ENCODE measurements at places on chromosomes 5 and 9.
A peak's percentile ranks its signal among the peaks of the same experiment; 100 is the strongest.

DNA sequence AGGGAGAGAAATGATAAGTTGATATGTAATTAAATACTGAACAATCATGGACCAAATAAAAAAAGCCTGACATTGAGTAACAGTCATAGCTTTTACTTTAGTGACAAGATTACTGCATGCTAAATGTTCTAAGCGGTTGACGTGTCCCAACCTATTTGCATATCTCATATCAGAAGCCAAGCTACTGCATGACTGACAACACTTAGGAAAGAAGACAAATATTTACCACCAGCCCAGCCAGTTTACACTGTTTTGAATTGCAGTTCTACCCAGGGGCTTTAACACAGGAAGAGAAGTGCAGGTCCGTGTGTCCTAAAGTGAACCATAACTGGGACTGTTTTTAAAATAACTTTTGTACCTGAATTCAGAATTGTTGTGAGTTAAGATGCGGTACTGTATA lies 219.9 kb downstream of the PRDM9 start:
- DNase-seq: no peak

DNA sequence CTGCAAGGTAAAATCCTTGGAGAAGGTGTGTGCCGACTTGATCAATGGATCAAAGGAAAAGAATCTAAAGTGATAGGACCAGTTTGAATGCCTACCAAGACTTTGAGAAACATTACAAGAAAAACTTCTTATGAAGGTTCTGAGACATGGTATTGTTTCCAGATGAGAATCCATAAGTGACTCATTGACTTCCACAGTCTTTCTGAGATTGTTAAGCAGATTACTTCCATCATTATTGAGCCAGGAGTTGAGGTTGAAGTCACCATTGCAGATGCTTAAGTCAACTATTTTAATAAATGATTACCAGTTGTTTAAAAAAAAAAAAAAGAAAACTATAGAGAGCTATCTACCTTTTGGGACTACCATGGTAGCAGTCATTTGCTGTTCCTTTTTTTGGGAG lies 7.0 kb downstream of the LNPEP start:
- no peak for DNase-seq

DNA sequence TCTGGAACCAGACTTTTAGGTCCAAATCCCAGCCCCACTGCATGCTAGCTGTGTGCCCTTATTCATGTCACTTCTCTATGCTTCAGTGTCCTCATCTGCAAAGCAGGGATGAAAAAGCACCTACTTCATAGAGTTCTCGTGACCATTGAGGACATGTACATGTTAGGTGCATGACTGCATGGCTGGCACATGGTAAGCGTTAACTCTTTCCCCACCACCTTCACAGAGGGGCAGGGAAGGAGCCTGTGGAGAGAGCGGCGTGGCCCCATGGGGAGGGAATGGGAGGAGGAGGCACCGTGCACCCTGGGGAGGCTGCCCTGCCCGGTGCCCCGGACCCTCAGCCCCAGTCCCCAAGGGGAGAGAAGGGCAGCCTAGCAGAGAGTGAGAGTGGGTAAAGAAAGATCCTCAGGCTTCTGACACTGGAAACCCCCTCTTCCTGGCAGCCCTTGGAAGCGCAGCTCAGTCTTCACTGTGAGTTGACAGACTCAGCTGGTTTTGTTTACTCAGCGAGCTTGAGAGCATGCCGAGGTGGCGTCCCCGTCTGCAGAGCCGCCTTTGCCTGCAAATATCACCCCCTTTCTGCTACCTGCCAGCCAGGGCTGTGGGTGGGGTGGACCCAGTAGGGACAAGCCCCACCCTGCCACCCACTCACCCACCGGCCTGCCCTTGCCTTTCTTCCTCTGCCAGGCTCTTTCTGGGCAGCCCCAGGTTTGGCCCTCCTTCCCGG lies 10.6 kb upstream of the ANGPTL2 start:
- DNase-seq: no peak

GRCh38 chr9:110742741-110743371 lies 74.3 kb downstream of the MUSK start:
- DNase-seq: no peak

DNA sequence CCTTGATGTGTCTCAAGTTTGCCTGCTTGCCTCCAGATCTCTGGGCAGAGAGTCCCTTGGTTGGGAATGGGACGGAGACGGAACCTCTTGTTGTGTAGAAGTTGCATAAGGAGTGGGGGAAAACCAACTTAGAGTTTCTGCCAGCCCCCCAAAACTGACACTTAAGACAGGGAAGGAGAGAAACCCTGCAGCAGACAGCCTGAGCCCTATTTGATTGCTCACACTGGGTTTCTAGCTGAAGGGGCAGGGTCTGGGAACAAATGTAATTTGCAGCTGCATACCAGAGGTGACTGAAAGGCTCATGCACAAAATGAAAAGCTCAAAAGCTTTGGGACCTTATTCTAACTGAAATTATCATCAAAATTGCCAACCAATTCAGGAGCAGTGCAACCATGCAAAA lies 254.5 kb downstream of the RASEF start:
- DNase-seq: no peak

- DNase-seq: no peak
Measured at GRCh38 chr5:125043781-125044391, 297.4 kb upstream of the ZNF608 start.

DNA sequence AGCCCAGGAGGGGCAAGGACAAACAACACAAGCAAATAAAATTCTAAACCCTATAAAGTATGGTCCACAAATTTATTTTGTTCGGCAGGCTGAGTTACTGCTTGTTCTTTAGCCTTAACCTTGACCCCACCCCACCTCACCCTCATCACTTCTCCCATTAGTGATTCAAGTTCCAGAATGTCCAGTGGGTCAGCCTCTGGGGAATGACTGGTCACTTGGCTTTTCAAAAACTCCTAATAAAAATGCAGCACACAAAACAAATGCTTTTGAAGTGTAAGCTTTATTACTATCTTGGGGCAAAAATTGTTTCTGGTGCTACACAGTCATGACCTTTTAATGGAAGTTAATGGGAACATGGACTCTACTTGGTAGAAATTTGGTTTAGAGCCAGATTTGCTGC lies 142.1 kb downstream of the MPDZ start:
- DNase-seq: no peak

DNA sequence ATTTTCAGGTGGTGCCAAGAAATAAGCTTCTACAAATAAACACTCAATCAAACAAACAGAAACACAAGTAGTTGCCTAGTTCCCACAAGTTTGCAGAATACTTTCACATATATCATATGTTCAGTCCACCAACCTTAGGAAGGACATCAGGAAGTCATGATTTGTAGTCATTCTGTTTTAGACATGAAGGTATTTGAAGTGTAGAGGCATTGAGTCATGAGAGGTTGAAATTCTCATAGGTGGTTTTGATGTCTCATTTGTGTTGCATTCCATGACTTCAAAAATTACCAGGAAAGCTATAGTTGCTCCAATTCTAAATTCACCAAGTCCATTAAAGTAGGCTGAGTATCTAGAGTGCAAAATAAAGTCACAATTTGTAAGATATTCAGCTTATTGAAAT lies 159.0 kb downstream of the KCTD16 start:
- DNase-seq: no peak

- no peak for DNase-seq
Measured at GRCh38 chr9:125966959-125967711, 220.0 kb downstream of the PBX3 start.

DNA sequence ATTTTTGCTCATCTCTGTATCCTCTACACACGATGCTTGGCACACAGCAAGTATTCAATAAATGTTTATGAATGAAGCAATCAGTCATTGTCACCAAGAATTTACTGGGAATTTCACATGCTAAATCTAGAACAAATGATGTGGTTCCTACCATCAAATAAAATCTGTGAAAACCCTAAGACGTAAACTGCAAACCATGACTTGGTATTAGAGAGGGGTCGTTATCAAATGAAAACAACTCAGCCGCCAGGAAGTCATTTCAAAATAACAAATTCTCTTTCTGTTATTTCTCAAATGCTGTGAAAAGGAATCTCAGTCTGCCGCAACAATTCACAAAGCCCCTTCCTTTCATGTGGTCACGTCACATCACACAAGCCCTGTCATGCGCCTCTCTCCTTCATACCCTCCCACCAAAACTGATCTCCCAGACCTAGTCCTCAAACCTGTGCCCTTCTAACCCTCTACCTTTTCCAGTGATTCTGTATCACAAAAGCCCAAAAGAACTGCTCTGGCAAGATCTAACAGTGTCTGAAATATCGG lies 173.6 kb downstream of the DEPDC1B start:
- DNase-seq: no peak

DNA sequence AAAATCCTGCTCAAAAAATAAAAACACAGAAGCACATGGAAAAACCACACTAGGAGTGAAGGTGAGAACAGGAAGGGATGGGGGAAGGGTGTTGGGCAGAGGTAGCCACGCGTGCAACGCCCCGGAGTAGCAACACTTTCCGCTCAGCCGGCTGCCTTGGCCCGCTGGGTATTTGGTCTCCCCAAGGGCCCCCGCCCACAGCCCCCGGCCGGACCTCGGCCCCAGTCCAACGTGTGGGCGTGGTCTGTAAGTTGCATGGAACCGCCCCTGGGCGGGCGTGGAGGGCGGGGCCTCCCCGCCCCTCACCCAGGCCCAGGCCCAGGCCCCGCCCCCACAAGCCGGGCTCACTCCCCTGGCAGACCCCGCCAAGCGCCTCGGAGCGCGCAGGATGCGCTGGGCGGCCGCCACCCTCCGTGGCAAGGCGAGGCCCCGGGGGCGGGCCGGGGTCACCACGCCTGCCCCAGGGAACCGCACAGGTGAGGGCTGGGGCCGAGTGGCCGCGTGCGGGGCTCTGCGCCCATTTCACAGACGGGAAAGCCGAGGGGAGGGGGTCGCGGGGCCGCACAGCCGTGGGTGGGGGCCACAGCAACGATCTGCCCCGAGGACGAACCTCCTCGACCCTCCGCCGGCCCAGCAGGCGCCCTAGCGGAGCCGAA lies at the start of gene SUSD3:
Gene SUSD3, plus strand, starts transcription at position 347 of the 656 bp plus-strand sequence. Its CDS starts 42 bp downstream, at position 389.
- DNase-seq: peak; percentile 76

DNA sequence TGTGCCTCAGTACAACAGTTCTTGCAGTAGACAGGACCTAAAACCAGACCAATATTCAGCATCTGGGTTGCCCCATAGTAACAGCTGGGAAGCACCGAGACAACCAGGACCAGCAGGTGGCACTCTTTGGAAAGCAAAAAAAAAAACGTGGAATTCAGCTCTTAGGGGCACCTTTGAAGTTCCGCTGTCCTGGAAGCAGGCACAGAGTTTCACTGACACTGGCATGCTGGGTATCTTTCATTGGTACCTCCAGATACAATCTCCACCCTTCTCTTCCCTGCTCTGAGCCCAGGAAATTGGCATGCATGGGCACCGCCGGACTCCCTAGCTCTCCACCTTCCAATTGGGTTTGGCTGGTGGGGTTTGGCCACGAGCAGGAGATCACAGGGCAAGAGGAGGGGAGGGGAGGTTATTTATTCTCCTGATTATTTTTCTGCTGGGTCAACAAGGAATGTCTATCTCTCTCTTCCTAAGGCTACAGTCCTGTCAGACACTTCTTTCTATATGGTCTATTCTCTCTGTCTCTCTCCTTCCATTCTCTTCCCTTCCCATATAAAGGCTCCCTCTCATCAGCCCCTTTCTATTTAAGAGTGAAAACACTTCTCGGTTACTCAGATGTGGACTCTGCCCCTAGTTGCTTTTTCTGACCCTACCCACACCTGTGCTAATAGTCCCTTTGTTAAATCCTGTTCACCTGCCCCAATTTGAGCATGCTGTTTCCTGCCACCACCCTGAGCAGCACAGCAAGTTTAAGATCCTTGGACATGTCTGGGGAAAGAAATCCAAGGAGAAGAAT lies 1.9 kb upstream of the IDNK start:
- peak; percentile 52 for DNase-seq

DNA sequence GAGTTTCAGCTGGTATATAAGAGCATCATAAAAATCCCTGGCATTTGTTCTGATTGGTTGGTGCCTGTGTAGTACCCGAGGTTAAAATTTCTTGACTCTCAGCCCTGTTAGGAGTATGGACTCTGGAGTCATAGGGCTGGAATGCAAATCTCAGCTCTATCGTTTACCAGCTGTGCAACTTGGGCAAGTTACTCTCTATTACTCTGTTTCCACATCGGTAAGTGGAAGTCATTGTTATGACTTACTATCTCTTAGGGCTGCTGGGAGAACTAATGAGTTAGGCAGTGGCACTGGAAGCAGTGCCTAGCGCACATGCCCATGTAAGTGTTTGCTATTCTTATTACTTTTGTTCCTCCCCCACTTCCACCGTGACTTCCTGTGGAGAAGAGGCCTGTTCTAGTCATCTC lies 141.6 kb downstream of the BOD1 start:
- no peak for DNase-seq

All from CD4-positive, alpha-beta T cell treated with Interleukin-21 for 1 hour (primary cell).